ENCODE measurements at places on chromosomes 13 and 19.

- DNase-seq = no peak
These were observed 9.3 kb downstream of the ADPRHL1 start for GRCh38 chr13:113443991-113444390.

GRCh38 chr13:42574011-42574410 is at the start of gene TNFSF11:
Gene TNFSF11, plus strand, starts transcription at chr13:42574152. Its CDS starts 152 bp downstream, at chr13:42574304.
- DNase-seq = no peak

- no peak for DNase-seq
These were observed 41.5 kb downstream of the COMP start for GRCh38 chr19:18749362-18750231.

GRCh38 chr13:78976696-78977095 is 317.7 kb upstream of the OBI1 start:
- no peak for DNase-seq

DNA sequence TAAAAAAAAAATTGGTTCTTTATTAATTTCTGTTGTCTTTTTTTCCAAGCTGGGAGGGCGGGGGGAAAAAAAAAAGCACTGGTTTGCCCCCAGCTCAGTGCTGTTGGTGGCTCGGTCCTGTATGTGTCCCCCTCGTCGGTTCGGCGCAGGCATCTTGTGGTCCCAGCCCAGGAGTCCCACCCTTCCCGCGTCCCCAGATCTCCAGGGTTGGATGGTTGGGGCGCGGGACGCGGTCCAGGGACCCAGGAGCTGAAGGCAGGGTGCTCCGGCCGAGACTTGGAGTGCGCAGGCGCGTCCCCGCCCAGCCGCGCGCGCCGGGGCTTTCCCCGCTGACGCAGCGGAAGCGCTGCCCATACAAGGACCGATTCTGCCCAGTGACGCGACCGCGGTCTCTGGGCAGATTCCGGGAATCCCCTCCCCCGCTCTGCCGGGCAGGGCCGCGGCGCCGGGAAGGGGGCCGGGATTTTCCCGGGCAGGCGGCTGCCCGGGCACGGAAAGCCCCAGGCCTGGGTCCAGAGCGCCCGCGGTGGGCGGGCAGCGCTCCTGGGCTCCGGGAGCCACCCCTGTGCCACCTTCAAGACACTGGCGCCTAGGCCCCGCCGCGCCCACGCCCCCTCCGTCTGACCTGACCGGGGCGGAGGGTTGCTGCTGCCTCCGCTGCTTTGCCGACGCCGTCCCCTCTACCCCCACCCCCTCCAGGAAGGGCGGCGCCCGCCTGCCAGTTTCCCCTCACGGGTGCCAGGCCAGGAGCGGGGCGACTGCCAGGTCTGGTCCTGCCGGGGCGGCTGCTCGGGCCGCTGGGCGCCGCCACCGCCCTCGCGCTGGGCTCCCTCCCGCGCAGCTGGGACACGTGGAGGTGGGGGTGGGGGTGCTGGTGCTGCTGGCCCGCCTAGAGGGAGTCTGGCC is 2.3 kb downstream of the JUNB start:
- DNase-seq = peak; percentile 86

GRCh38 chr13:30551189-30551588 is 66.5 kb upstream of the USPL1 start:
- no peak for DNase-seq

DNA sequence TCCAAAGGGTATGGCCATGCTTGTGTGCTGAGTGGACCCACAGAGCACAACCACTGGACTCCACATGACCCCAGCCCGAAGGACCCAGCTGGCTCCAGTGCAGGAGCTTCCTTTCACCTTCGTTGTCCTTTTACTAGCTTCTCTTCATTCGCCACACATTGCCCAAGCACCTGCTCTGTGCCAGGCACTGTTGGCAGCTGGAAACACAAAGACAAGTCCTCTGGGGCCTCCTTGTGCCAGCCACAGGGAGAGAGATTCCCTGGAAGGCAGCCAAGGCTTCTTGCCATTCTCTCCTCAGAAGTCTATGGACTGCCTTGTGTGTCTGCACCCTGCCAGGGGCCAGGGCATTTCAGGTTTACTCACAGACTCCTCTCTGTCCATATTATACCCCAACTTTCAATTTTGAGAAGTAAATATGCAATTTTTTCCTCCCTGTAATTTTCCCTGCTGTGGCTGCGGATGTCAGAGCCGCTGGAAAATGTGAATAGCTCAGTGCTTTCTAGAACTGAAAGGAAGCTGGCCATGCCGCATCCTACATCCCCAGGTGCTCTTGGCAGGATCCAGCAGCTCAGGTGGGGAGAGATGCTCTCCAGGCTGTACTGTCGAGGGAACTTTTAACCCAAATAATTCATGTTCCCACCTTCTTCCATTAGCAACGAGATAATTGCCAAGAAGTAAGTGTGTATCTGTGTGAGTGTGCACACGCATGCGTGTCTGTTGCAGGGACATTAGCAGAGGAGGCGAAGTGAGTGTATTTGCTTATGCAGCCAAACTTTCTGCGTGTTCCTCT is 57.2 kb downstream of the CHST8 start:
- DNase-seq = no peak

DNA sequence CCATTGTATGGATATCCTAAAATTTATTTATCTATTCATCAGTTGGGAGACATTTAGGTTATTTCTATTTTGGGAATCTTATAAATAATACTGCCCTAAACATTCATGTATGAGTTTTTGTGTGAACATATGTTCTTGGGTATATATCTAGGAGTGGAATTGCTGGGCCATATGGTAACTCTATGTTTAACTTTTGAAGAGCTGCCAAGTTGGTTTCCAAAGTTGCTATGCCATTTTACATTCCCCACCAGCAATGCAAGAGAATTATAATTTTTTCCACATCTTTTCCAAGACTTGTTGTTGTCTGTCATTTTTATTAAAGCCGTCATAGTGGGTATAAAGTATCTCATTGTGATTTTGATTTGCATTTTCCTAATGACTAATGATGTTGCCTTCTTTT is 48.2 kb upstream of the CALM3 start:
- no peak for DNase-seq

- DNase-seq = no peak
These were observed 14.0 kb downstream of the GRAMD1A start for GRCh38 chr19:35013820-35014754.

GRCh38 chr13:59047546-59047945 is 1116.2 kb downstream of the DIAPH3 start:
- no peak for DNase-seq

GRCh38 chr13:112728375-112729126 is 38.7 kb downstream of the ATP11A start:
- no peak for DNase-seq

- no peak for DNase-seq
These were observed 48.4 kb downstream of the ZNRF4 start for GRCh38 chr19:5503598-5503997.

GRCh38 chr19:802498-803098 is 5.3 kb downstream of the PTBP1 start:
- DNase-seq = no peak

DNA sequence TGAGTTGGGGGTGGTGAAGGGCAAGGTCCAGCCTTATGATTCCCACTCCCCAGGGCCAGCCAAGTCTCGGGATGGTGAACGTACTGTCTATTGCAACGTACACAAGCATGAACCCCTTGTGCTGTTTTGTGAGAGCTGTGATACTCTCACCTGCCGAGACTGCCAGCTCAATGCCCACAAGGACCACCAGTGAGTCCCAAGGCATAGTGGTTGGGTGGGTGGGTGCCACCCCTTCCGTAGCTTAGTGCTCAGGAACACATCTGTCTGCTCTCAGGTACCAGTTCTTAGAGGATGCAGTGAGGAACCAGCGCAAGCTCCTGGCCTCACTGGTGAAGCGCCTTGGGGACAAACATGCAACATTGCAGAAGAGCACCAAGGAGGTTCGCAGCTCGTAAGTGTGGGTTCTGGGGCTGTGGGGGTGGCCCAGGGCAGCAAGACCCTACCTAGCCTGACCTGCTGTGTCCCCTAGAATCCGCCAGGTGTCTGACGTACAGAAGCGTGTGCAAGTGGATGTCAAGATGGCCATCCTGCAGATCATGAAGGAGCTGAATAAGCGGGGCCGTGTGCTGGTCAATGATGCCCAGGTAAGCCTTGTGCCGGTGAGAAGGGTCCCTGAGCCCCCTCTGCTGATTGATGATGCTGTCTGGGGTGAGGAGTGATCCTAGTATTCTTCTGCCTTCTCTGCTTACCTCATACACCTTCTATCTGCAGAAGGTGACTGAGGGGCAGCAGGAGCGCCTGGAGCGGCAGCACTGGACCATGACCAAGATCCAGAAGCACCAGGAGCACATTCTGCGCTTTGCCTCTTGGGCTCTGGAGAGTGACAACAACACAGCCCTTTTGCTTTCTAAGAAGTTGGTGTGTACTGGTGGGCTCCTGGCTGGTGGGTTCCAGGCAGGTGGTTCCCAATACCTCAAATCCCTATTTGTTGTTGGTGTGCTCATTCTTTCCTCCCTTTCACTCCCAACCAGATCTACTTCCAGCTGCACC is 3.8 kb downstream of the TRIM28 start:
- DNase-seq = no peak

GRCh38 chr13:113065406-113066141 is 40.0 kb upstream of the F7 start:
- no peak for DNase-seq

GRCh38 chr19:39296055-39296645 is at the start of gene IFNL1:
Gene IFNL1, plus strand, starts transcription at chr19:39296407. Its CDS starts 15 bp downstream, at chr19:39296422.
- no peak for DNase-seq

GRCh38 chr13:26820871-26821270 is 60.3 kb upstream of the GPR12 start:
- no peak for DNase-seq

DNA sequence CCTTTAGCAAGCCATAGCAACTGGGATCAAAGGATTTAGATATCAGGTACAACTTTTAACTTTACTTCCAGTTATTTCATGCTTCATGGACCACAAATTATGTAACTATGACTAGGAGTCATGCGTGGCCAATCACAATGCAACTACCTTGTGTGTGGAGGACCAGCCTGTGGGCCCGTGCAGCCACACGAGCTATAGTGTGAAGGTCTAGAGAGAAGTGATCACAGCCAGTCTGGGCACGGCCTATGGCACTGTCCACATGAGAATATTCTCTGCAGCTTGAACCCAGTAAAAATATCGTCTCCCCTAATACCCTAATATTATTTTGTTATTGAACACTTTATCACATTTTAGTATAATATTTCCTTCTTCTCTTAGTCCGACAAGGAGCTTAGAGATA is 464.9 kb upstream of the MIR17HG start:
- DNase-seq = no peak

- no peak for DNase-seq
These were observed 8.9 kb downstream of the COG3 start for GRCh38 chr13:45473627-45474026.

DNA sequence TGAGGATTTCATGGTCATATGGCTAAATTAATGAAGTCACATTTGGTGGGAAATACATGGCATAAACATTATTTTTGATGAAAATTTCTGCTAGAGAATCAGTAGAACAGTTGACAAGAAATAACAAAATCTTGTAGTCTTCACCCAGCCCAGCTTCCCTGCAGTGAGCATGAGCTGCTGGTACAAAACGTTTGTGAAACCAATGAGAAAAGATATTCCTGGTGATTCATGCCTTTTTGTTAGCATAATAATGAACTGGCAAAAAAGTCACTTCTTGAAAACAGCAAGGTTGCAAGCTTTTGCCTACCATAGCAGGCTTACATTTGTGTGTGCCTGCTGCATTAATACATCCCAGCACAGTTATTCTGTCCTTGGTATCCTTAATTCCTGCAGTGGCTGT is 475.9 kb upstream of the HTR2A start:
- no peak for DNase-seq

- DNase-seq = no peak
These were observed 16.3 kb downstream of the METTL21C start for GRCh38 chr13:102678339-102679107.

DNA sequence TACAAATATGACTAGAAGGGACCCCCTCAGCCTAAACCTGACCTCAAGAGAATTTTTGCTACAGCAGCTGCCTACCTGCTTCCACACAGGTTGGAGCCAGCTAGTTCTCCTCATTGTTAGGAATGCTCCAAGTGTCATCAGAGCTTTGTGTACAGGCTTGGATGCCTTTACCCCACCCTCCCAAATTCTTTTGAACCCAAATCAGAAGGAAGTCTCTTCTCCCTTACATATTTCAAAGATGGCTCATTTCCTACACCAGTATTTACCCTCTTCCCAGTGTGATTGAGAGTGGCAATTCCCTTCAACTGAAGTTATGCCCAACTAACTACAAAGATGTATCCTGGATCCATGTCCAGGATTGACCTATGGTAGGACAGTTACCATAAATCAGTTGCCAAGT is 323.2 kb downstream of the OXGR1 start:
- DNase-seq = no peak

- no peak for DNase-seq
These were observed at the start of gene PLPP2 for GRCh38 chr19:291006-291521. Gene PLPP2, minus strand, starts transcription at chr19:291403. Its CDS starts 67 bp downstream, at chr19:291336.

GRCh38 chr13:104996022-104996421 is 1539.4 kb downstream of the EFNB2 start:
- DNase-seq = no peak

DNA sequence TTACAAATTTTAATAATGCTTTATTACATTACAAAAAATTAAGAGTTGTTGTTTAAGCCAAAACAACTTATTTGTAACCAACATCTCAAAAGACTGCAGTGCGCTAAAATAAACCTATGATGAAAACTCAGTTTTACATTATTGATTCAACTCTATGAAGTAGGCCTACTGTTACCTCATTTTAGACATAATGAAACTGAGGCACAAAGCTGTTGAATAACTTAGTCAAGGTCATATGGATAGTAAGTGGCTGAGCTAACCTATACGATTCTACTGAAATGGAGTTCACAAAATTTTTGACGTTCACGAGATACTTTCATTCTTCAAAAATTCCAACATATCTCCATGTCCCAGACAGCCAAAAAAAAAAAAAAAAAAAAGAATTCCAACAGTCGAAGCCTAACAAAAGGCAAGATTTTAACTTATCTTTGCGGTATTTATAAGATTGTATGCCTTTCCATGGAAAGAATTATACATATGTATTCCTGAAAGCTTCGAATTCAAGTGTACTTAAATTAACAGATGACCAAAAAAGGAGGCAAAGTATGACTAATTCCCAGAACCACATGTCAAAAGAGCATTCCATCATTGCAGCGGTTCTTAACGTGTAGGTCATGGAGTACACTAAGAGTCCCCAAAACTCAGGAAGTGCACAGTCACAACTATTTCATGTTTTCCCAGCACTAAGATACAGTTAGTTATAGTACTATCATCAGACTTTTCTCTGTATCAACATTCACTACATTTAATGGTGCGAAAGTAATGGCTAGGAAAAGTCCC is 69.4 kb downstream of the PSPC1 start:
- no peak for DNase-seq

Measured in AG09319 (cell line).